Fibroblast of lung (primary cell): ENCODE measurements at places on chromosomes 16 and 17.
A peak's percentile ranks its signal among the peaks of the same experiment; 100 is the strongest.

- DNase-seq, result no peak
These were observed 80.9 kb downstream of the GOSR1 start for GRCh38 chr17:30557916-30558685.

GRCh38 chr16:88700636-88701482 lies 5.3 kb downstream of the RNF166 start:
- DNase-seq, result peak; percentile 92

DNA sequence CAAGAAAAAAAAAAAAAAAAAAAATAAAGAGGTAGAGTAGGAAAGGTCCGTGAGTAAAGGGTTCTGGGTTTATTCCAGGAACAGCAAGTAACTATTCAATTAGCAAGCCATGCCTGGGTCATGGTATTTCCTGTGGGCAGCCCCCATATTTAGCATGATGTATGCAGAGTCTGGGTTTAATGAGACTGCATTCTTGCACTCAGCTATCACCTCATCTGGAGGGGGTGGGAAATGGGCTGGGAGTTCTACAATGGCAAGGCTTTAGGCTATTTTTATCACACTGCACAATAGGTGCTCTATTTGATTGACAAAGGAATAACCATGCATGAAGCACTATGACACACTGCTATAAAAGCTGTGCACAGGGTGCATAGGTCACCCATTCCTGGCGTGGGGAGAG lies 104.0 kb upstream of the CCL2 start:
- no peak for DNase-seq

DNA sequence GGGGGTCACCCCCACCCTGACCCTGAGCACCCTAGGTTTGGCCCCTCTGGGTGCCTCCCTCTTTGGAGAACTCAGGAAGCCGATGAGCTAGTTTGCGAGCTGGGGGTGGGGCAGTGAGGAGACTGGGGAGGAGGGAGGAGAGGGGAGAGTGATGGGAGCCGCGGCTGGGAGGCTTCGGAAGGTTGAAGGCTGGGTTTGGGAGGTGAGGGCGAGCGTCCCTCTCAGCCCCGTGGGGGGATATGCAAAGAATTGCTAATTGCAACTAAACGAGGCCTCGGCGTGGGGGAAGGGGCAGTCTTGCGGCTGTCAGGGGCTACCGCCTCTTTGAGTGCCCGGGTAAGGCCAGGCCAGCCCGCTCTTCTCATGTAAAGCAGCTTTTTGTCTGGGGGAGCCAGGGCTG lies 17.6 kb upstream of the FZD2 start:
- no peak for DNase-seq

- DNase-seq, result no peak
These were observed 52.7 kb downstream of the TMEM235 start for GRCh38 chr17:78284146-78284545.

DNA sequence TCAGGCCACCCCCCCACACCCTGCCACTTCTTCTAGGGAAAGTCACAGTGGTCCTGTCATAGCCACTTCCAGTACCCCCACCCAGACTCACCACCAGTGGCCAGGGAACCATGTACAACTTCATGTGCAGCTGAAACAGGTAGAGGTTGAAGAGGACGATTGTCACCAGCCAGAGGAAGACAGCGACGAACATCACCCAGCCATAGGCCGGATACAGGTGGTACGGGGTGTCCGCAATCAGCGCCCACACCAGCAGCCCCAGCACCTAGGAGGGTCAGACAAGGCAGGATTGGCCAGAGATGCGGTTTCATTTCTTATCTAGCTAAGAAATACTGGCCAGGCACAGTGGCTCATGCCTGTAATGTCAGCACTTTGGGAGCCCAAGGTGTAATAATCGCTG lies 16.7 kb downstream of the ARL2BP start:
- DNase-seq, result no peak

DNA sequence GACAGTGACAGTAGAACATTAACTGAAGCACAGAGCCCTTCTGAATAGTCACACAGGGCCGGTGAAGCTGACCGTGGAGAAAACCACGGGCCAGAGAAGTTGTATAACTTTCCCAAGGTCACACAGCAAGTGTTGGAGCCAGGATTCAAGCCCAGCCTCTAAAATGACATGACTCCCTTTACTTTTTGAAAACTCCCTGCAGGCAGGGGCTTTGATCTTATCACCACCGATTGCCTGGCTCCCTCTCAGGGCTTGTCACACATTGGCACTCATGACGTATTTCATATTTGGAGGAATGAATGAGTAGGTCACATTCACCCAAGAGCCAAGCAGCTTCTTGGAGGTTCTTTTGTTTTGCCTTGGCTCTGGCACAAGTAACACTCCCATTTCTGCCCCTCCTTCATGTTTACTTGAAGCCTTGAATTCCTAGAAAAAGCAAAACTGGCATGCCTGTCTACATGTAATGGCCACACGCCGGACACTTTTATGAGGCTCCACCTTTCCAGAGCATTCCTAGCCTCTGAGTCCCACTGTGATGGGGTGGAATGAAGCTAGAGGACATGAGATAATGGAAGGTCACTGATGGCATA lies 13.3 kb upstream of the RBBP6 start:
- DNase-seq, result peak; percentile 56

DNA sequence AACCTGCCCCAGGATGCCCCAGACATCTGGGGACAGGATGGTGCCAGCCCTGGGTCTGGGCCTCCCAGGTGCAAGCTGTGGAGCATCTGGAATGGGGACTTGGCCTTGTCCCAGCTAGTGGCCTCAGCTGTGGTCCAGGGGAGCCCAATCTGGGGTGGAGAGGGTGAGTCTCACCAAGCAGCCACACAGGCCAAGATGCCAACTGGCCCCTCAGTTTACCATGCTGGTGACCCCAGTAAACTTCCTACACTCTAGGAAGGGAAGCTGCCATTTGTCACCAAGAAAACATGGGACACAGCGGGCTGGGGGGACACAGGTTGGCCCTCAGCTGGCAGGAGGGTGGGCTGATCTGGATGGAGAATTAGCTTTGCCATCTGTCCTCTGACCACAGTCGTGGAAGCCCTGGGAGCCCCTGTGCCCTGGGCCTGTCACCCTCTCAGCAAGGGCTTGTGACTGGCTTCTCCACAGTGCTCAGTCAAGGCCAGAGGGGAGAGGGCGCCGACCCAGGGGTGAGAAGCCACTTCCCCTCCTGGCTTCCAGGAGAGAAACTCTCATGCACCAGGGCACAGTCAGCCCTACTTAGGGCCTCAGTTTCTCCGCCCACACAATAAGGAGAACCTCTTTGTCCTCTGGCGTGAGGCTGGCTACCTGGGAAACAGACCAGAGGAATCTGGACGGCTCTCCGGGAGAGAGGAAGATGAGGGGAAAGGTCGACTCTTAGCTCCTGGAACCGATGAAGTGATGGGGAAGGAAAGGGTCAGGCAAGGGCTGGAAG lies 126.4 kb upstream of the SMURF2 start:
- DNase-seq, result no peak

DNA sequence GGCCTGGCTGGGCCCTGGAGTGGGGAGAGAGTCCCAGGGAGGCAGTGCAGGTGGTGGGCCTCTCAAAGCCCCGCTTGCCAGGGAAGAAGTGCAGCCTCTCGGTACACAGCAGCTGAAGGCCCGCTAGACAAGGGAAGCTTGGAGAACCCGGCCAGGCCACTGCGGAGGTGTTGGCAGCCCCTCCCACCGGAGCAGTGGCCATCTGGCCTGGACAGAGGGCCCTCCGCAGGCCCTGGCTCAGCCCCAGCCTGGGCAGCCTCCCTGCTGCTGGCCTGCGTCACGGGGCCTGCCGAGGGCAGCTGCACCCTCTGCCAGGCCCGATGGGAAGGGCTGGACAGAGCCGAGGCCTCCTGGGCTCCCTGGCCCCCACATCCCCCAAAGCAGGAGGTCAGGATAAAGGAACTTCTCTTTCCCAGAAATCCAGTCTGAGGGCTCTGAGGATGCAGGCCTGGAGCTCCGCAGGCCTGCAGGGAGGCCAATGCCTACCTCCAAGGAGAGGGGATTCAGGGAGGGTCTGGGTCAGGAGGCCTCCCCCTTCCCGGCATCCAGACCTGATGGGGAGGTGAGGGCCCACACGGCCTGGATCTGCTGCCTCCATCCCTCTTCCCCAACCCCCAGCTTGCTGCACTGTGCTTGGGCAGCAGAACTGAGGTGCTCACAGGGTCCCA lies 4.3 kb downstream of the SPPL2C start:
- DNase-seq, result no peak

DNA sequence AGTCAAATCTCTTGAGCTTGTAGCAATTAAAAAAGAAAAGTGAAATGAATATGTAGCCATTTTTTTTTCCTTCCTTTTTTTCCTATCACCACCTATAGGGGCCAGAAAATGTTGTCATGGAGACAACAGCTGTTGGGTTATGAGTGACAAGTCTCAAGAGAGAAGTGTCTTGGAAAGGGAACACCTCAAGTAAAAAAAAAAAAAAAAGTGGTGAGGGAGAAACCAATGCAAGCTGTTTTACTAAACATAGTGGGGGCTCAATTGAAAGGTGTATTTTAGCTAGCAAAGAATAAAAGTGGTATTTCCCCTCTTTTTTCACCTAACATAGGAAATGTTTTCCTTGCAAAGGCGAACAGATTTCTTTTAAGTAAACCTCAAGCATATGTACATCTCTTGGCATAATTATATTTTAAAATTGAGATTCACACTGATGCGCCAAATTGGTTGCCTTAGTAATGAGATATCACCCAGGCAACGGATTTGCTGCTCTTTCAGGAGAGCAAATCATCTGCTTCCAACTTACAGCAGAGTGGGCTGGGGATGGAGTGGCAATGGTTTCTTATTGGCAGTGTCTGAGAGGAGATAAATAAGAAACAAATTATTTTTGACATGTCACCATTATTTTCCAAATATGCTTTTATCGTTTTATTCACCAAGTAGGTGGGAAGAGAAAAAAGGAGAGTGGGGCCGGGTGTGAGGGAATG lies 183.6 kb downstream of the MYO1D start:
- no peak for DNase-seq

- DNase-seq, result no peak
These were observed 16.4 kb downstream of the IRX6 start for GRCh38 chr16:55340445-55340844.
